ENCODE measurements at places on chromosomes 4 and X. TPM values are rescaled to one million over a fixed set of nuclear protein-coding genes. Genes with fewer than 3 reads are reported as not detected.

- DNase-seq = no peak
Measured at GRCh38 chr4:90537491-90537890, 410.3 kb downstream of the CCSER1 start.

The GRIA2 gene
- 6.0 TPM for polyA plus RNA-seq

The BTC gene
- polyA plus RNA-seq = 3.7 TPM

DNA sequence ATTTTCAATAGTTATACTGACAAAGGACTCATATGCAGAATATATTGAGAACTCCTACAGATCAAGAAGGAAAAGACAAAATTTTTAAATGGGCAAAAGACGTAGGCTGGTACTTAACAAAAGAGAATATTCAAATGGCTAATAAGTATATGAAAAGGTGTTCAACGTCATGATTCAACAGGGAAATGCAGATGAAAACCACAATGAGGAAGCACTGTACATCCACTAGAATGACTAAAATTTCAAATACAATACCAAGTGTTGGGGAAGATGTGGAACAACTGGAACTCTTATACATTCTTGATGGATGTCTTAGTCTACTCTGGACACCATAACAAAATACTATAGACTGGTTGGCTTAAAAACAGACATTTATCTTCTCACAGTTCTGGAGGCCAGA lies 1.3 kb upstream of the MRFAP1L1 start:
- DNase-seq = no peak

The RBM10 gene
- 36.2 TPM for polyA plus RNA-seq

GRCh38 chr4:122662701-122663100 lies 41.8 kb upstream of the IL21 start:
- no peak for DNase-seq

The NEIL3 gene
- polyA plus RNA-seq = not detected

- no peak for DNase-seq
Measured at GRCh38 chr4:32073542-32073941, 1353.4 kb downstream of the PCDH7 start.

The WDR17 gene
- polyA plus RNA-seq = 0.68 TPM

- DNase-seq = peak; percentile 95
Measured at GRCh38 chrX:131792356-131792749, 230.7 kb upstream of the STK26 start.

The DMP1 gene
- polyA plus RNA-seq = 0.02 TPM

The MAGEA10 gene
- not detected for polyA plus RNA-seq

The ARHGAP24 gene
- polyA plus RNA-seq = 11.5 TPM

- DNase-seq = no peak
Measured at GRCh38 chr4:48654015-48654664, 125.9 kb downstream of the FRYL start.

The TBC1D9 gene
- 13.0 TPM for polyA plus RNA-seq

DNA sequence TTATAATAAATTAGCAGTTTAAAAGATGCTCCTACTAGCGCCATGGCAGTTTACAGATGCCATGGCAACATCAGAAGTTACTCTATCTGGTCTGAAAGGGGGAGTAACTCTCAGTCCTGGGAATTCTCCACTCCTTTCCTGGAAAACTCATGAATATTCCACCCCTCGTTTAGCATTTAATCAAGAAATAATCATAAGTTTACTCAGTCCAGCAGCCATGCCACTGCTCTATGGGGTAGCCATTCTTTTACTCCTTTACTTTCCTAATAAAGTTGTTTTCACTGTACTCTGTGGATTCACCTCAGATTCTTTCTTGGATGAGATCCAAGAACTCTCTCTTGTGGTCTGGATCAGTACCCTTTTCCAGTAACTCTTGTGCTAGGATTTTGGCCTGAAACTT lies 52.3 kb downstream of the GUCY1B1 start:
- no peak for DNase-seq

DNA sequence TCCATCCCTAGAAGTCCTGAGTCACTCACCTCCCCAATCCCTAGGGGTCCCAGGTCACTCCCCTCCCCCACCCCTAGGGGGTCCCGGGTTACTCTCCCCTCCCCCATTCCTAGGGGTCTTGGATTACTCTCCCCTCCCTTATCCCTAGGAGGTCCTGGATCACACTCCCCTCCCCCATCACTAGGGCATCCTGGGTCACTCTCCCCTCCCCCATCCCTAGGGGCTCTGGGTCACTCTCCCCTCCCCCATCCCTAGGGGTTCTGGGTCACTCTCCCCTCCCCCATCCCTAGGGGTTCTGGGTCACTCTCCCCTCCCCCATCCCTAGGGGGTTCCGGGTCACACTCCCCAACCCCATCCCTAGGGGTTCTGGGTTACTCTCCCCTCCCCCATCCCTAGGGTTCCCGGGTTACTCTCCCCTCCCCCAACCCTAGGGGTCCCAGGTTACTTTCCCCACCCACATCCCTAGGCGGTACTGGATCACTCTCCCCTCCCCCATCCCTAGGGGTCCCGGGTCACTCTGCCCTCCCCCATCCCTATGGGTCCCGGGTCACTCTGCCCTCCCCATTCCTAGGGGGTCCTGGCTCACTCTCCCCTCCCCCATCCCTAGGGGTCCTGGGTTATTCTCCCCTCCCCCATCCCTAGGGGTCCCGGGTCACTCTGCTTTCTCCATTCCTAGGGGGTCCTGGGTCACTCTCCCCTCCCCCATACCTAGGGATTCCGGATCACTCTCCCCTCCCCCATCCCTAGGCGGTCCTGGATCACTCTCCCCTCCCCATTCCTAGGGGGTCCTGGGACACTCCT lies 2.1 kb downstream of the ASMTL start:
- peak; percentile 42 for DNase-seq

- DNase-seq = no peak
Measured at GRCh38 chrX:109049903-109050302, 313.5 kb upstream of the IRS4 start.

DNA sequence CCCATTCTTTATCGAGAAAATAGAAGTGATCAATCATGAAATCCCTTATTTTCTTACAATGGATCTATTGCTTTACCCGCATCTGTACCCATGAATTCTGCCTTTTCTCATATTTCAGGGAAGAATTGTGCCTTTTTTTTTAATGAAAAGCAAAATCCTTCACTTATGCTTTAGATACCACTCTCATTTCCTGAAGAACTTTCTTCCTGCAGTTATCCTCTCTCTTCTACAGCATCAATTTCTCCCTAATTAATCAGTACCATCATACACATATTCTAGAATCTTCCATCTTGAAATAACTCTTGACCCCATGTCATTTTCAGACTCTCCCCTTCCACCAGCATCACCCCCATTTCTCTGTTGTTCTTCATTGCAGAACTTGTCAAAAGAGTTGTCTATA lies 26.6 kb downstream of the ARL9 start:
- no peak for DNase-seq

DNA sequence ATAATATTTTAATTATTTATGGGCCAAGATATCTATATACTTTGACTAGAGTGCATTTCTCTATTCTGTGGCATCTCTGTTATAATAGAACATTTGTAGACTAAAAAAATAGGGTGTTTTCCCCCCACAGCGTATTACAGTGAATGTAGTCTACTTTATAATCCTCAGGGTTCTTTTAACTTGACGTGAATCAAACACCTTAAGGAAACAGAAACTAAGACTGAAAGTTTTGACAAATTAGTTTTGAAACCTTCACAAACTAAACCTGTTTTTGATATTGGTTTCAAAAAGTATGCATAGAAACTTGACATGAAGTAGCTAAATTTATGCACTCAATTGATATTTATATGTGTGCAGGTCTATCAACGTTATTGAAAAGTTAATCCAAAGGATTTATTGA lies 1963.1 kb upstream of the TENM3 start:
- DNase-seq = no peak

- no peak for DNase-seq
Measured at GRCh38 chr4:83113429-83113786, 1.1 kb downstream of the PLAC8 start.

The COL25A1 gene
- 0.14 TPM for polyA plus RNA-seq

DNA sequence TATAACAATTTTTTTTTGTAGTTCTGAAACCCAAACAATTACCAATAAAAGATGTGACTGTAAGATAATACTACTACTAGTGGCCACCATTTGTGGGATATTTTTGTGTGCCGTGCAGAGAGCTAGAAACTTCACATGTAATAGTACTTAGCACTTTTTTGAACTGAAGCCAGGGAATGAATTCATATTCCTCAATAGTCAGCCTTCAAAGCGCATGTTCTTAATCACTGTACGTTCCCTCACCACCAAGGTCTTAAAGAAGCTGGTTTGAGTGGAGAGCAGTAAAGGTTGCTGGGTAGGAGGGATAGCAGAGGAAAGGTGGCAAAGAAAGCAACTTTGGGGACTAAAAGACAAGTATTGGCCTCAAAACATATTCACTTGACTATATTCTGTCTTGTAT lies 9.6 kb upstream of the RUFY3 start:
- DNase-seq = no peak

GRCh38 chr4:37951461-37952352 lies 8.5 kb upstream of the PTTG2 start:
- no peak for DNase-seq

DNA sequence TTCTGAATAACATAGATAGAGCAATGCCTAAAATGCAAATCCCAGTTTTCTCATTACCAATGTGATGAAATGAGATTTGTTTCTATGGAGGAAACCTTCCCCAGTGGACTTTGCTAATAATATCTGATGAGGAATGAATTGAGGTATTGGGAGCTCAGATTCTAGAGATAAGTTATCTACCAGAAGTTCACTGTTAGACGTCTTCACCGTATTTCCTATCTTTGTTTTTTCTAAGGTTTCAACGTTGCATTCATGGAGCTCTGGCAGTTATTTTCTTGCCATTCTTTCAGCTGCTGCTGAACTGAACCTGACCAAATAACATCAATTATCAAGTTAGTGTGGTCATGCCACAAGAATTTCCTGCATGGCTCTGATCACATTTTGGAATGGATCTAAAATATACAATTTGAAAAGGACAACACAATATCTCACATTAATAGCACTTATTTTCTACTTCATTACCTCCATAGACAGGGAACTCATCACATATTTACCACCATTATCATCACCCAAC lies 511.8 kb upstream of the LCORL start:
- DNase-seq = no peak

GRCh38 chrX:78326401-78326800 lies 1.0 kb downstream of the CYSLTR1 start:
- DNase-seq = no peak

DNA sequence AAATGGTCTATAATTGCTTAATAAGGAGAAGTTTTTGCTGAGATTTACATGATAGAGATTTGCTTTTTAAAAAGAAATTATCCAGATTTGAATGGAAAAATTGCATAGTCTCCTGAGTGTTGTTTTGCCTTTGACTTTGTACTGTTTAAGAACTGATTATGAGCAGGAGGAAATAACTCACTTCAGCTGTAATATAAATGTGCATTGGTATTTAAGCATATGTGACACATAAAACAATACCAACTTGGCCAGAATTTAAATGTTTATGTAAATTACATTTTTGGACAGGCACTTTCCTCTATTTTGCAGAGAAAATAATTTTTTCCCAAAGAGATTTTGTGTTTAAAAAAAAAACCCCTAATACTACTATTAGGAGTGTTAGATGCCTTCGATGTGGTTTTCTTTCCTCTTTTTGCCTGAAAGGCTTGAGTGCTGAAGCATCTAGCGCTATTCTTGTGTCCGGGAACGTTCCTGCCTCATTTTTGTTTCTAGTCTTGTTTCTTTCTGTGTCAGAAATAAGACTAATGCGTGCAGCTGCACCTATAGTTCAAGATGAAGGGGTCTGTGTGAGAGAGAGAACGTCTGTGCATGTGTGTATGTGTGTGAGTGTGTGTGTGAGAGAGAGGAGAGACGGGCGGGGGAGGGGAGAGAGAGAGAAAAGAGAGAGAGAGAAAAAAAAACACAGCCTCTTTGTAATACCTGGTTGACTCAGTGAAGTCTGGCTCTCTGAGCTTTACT lies 60.8 kb downstream of the TBL1X start:
- no peak for DNase-seq

The CENPVL1 gene
- polyA plus RNA-seq = not detected

- DNase-seq = no peak
Measured at GRCh38 chr4:155072417-155072816, 136.0 kb upstream of the NPY2R start.

DNA sequence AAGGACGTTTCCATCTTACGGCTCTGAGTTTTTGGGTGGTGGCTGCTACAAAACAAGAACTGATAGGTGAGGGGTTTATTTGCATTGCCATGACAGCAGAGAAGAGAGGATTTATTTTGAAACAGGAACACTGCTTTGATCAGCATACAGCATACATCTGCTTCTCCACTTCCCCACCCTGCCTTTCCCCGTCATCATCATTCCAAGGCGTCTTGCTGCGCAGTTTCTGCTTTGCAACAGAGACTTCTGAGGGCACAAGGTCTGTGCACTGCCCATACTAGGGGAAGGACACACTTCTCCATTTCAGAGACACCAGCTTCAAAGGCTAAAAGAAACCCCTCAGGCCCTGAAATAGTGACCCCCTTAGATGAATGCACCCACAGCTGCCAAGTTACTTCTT lies 19.1 kb downstream of the STARD8 start:
- no peak for DNase-seq

The BGN gene
- polyA plus RNA-seq = 24.5 TPM

- DNase-seq = no peak
Measured at GRCh38 chrX:118468122-118468521, 27.5 kb upstream of the DOCK11 start.

DNA sequence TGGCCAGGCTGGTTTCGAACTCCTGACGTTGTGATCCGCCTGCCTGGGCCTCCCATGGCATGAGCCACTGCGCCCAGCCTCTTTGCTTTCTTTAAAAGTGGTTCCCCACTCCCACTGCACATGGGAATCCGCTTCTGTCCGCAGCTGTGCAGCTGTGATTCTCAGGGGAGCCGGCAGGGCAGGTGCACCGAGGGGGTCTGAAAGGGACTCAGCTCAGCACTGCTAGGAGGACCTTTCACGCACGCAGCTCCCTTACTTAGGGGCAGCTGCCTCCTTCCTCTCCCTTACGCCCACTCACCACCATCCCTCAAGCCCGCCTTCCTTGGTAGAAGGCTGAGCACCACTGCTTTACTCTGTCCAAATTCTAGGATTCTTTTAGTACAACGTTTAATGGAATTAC lies 40.4 kb upstream of the CYP4V2 start:
- DNase-seq = no peak

The CNKSR2 gene
- 1.6 TPM for polyA plus RNA-seq

- no peak for DNase-seq
Measured at GRCh38 chrX:69504626-69505612, 793 bp downstream of the NALF2 start.

- no peak for DNase-seq
Measured at GRCh38 chr4:30840571-30840970, 120.4 kb downstream of the PCDH7 start.

The S100G gene
- polyA plus RNA-seq = not detected

DNA sequence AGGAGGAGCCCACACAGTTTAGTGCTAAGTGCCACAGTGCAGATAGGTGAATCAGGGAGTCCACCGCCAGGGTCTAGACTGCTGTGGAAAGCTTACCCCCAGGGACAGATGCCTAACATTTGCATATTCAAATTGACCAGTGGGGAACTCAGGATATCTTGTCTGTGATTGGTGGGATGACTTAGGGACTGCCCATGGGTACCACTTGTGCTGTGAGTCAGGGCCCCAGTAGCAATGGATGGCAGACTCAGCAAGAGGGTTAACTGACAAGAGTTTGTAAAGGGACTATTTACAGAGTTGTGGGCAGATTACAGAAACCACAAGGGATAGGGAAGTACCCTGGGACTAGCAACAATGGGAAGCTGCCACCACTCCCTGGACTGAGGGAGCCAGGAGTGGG lies 282.1 kb downstream of the BCOR start:
- no peak for DNase-seq

GRCh38 chrX:136228839-136229207 lies 22.4 kb downstream of the MAP7D3 start:
- DNase-seq = no peak

All from pancreas (tissue), 10 donors.